NCI-H1105 (cell line): ENCODE measurements at places on chromosomes 16 and 17.

DNA sequence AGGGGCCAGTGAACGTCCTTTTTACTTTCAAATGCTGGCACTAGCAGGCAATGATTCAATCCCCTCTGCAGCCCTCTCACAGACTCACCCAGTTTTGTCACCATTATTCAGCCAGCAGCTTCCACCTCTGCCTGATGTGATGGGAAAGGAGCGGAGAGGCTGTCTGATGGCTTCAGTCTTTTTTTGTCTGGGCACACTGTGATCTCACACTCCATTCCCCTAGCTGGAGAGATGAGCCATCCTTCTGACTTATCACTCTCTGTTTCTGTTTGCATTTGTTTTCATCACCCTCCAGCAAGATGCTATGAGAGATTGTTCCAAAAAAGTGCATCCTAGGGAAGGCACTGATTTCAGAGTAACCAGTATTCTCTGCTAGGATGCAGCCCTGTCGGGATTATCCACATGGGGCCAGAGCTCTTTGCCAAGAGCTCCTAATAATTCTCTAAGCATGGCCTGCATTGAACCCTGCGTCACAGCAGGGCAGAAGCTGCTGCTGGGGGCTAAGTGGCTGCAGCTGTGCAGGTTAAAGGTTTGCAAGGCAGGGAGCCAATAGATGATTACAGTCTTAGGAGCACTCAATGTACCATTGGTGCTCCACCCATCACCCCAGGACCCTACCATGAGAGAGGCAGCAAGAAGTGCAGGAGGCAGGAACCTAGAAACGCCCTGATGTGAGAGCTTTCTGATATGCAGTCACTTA lies 236.1 kb upstream of the C16orf82 start:
- DNase-seq = no peak

DNA sequence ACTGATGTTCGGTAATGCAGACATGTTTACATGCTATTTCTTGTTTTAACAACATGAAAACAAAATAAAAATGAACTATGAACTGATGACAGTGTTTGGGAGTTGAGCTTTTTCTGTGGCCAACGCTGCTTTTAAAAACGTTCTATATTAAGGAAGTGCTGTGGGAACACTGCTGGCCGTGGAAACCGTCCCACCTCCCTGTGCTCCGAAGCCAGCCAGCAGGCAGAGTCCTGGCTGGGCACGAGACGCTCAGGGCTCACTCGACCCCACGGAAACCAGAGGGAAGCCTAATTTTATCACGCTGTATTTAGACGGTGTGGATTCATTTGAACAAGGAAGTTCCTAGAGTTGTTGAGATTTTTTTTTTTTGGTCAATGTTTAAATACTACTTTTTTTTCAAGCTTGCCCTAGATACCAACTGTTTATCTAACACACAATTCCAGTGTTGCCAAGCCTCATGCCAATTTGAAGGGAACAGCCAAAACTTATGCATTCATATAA lies 25.8 kb downstream of the ADCY9 start:
- DNase-seq = no peak

DNA sequence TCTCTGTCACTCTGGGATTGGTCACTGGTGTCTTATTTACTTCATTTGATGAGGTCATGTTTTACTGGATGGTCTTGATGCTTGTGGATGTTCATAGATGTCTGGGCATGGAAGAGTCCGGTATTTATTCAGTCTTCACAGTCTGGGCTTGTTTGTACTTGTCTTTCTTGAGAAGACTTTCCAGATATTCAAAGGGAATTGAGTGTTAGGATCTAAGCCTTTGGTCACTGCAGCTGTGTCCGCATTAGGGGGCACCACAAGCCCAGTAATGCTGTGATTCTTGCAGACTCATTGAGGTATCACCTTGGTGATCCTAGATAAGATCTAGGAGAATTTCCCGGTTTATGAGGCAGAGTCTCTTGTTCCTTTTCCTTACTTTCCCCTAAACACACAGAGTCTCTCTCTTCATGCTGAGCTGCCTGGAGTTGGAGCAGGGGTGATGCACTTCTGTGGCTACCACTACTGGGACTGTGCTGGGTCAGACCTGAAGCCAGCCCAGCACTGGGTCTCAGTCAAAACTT lies 214.7 kb downstream of the SPECC1 start:
- DNase-seq = no peak

GRCh38 chr17:47201166-47201565 lies 8.0 kb upstream of the MYL4 start:
- DNase-seq = no peak

DNA sequence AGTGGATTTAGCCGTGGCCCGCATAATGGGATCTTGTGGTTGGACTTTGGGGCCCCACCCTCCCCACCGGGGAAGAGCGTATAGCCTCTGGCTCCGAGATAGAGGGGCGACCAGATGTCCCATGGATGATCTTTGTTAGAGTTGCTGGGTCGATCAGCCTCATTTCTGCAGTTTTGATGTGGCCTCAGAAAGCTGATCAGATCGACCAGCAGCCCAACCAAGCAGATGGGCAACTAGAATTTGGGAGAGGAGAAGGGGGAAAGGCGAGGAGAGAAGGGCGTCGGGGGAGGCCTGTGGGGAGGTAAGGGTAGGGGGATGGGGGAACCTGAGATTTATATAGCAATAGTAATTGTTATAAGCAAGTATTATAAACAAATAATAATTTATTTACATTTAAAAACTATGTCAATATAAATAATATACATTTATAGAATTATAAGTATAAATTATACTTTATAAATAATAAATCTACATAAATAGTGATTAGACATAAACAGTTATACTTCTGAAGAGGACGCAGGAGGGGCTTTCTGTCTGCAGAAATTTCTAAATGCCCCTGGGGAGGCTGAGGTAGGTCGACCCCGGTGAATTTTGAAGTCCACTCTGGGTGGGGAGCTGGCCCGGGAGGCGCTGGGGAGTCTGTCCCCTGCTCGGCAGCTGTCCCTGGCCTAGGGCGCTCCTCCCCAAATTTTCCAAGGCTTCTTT lies 136.3 kb downstream of the KCNJ12 start:
- no peak for DNase-seq

DNA sequence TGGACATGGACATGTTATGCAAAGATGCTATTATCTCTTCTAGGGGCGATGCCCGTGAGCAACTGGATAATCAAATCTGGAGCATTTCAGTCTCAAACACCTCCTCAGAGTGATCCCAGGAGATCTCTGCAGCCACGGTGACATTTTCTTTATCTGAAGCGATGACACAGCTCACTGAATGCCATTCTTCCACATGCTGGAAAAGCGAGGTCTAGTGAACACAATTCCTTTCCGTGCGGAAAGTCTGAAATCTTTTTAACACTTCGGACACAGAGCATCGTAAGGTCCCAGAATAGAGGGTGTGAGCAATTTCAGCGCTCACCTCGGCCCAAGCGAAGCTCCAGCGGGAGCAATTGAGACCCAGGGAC lies 531 bp upstream of the HASPIN start:
- DNase-seq = no peak

GRCh38 chr17:49557312-49558024 lies 18.2 kb upstream of the NXPH3 start:
- peak; percentile 71 for DNase-seq

DNA sequence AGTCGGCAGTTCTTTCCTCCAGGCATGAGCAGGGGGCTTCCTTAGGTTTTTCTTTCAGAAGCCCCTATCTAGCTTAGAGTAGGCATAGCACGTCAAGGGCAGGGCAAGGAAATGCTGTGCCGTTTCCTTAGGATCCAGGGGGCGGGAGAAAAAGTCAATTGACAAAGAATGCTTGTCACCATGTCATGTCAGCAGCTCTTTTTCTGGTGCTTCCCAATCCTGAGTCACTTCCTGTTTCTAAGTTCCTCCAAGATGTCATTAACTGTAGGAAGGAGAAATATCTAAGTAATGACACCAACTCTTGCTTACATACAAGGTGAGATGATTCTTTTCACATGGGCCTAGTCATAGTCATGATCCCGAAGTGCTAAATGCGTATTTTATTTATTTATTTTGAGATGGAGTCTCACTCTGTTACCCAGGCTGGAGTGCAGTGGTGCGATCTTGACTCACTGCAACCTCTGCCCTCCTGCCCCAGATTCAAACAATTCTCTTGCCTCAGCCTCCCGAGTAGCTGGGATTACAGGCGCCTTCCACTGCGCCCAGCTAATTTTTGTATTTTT lies 35.2 kb downstream of the GJC1 start:
- no peak for DNase-seq
